ENCODE measurements at places on chromosomes 3 and 15.

GRCh38 chr15:42704492-42704926 is 32.4 kb downstream of the CDAN1 start:
- peak; percentile 38 for DNase-seq

- DNase-seq = peak; percentile 53
These were observed 57.6 kb downstream of the ST8SIA2 start for GRCh38 chr15:92451225-92451825.

GRCh38 chr3:191175102-191175501 is 23.9 kb upstream of the OSTN start:
- no peak for DNase-seq

DNA sequence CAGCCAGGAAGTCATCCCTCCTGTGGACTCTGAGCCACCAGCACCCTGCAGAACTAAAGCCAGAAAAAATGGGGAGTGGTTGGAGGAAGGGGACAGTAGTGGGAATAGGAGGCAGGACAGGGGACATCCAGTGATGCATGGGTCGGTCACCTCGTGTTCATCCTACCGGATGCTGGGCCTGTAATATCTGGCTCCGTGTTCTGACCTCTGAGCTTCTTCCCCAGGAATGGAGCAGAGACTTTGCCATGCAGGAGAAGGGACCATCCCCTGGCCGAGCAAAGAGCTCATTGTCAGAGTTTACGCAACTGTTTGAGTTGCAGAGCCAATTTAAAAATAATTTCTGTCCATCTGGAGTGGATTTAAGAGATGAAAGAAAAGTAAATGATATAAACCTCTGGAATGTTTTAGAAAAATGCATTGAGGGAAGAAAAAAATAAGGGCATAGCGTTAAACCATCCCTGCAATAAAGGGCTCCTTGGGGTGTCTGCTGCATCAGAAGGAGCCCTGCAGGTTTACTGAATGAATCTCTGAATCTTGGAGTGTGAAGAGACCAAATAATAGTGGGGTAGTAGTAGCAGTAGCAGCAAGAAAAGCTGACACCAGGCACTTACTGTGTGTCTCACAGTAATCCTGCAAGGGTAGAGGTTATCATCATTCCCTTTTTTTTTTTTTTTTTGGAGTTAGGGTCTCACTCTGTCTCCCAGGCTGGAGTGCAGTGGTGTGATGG is 70.9 kb downstream of the AAGAB start:
- no peak for DNase-seq

GRCh38 chr3:22377421-22377820 is 626.4 kb upstream of the ZNF385D start:
- peak; percentile 53 for DNase-seq

Measured in non-pigmented ciliary epithelial cell (primary cell).